ENCODE measurements at places on chromosomes 7 and 10.

- no peak for DNase-seq
Measured at GRCh38 chr10:63496561-63496960, 24.6 kb upstream of the REEP3 start.

DNA sequence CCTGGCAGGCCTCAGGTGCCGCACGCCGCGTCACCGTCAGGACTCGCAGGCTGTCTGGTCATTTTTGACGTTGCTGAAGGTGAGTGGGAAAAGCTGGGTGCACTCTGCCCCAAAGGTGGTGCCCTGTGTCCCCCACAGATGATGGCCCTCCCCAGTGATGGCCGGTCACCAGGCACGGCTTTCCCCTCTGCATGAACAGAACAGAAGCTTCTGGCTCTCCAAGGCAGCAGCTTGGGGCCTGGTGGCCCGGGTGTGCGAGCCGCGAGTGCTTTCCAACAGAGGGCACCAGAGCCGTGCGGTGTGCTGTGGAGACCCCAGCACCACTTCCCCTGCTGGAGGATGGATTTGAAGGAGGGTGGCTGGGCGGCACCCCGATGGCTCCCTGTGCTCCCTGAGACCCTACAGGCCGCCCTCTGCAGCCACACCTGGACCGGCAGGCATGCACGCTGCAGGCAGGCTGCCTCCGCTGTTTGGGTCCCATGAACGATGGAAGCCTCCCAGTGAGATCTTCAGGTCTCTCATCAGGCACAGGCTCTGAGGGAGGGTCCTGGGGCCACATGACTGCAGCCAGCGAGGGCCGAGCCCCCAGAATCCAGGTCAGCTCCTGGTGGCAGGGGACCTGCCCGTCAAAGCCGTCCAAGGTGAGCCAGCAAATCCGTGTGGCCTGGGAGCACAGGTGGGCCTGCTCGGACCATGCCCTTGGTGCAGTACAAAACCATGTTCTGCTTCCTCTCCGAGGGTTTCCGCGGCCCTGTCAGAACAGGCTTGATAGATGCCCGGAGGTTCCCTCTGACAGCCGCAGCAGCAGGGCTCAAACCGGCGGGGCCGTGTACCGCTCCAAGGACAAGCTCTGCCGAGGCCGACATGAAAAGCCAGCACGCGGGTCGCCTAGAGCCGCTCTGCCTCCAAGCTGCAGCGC is 195.4 kb downstream of the EBF3 start:
- DNase-seq: peak; percentile 26

GRCh38 chr10:58570307-58570723 is 57.6 kb downstream of the BICC1 start:
- no peak for DNase-seq

DNA sequence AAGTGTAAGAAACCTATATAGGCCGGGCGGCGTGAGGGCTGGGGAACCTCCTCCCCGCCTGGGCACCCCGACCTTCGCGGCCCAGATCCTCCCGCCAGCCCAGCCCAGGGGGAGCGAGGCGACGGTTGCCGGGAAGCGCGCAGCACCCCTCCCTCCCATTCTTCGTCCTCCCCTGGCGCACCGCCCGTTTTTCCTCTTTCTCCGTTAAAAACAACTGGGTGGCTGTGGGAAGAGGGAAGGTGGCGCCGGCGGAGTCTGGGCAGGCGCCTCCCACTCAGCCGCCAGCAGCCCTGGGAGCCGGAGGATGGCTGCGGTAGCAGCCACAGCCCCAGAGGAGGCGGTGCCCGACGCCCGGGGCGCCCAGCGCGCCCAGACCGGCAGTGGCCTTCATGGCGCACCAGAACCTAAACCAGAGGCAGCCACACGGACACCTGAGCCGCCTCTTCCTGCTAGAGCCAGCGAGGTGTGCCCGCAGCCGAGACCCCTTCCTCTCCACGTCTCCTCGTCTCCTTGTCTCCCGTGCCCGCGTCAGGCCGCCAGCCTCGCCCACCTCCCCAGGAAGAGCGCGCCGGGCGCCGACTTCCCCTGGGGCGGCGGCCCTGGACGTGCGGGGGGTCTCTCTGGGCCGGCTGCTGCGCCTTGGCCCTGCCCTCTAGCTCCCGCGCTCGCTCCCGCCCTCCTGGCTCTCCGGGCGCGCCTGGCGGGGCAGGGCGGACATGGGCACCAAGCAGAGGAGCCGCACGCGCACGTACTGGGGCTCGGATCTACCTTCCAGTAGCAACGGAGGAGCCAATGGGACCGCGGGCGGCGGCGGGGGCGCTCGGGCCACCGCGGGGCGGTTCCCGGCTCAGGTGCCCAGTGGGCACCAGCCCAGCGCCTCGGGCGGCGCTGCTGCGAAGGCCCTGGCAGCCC is 32.8 kb upstream of the SFTPD start:
- DNase-seq: peak; percentile 69

GRCh38 chr10:107915215-107915610 is 750.7 kb upstream of the SORCS1 start:
- DNase-seq: no peak

DNA sequence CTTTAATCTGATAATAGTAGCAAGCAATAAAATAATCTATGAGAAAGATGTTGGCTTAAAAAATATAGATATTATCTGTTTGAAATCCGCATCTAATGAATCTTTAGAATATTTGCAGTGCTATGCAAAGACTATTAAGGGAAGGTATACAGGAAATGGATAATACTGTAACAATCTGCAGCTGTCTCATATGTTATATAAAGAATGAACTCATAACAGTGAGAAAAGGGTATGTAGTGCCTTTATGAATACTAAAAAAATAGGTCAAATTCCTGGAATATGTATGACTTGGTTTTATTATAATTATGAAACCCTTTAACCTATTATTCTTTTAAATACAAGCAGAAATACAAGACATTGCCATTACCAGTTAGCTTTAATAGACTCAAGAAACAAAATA is 105.1 kb upstream of the GPR22 start:
- no peak for DNase-seq

- no peak for DNase-seq
Measured at GRCh38 chr10:24552346-24553016, 171.2 kb downstream of the ARHGAP21 start.

DNA sequence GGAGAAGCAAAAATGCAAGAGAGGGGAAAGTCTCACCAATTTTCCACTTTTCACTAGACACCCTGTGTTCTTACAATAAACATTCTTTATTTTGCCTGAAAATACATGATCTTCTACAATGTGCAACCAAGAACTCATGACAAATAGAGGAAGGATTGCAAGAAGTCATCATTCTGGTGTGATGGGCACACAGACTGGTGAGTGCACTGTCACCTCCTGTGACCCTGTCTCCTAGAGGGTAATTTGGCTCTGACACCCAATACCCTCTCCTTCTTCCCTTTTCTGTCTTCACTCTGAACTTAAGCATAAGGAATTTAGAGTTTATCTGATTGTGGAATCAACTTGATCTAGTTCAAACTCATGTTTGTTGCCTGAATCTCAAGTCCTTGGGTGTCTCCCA is 153.7 kb downstream of the SH2D4B start:
- no peak for DNase-seq

- no peak for DNase-seq
Measured at GRCh38 chr7:90520484-90520883, 51.0 kb downstream of the PTTG1IP2 start.
